NCI-H69 (cell line): ENCODE measurements at places on chromosomes 11 and 22.

- DNase-seq = no peak
Measured at GRCh38 chr11:57161351-57161750, 20.4 kb upstream of the LRRC55 start.

DNA sequence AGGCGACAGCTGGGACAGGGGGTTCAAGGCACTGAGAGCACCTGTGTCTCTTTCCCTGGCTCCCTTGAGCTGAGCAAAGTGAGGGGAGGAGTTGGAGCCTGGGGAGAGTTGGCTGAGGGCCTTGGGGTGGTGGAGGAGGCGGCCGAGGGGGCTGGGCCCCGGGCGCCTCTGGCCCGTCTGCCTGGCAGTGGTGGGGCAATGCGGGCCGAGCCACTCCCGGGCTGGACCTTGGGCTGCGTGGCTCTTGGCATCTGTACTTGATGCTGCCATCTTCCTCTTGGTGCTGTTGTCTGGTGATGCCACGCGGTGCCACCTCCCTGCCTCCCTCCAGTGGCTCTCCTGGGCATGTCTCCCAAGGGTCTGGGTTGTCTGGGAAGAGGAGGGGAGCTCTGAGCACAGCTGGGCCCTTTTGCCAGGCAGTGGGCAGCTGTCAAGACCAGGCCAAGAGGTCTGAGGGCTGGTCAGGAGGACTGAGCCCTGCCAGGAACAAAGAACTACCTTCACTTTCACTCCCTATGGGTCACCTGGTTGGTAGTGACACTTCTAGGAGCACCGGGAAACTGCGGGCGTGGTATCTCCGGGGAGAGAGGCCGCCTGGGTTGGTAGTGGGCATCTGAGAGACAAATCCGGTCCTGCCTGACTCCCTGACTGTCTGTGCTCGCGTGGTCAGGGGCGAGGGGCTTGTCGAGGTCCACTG is 1.3 kb downstream of the GRIK4 start:
- peak; percentile 79 for DNase-seq

- DNase-seq = no peak
Measured at GRCh38 chr11:134530636-134531326, 118.7 kb upstream of the B3GAT1 start.

- peak; percentile 67 for DNase-seq
Measured at GRCh38 chr22:31491218-31491962, 1.7 kb upstream of the EIF4ENIF1 start.

DNA sequence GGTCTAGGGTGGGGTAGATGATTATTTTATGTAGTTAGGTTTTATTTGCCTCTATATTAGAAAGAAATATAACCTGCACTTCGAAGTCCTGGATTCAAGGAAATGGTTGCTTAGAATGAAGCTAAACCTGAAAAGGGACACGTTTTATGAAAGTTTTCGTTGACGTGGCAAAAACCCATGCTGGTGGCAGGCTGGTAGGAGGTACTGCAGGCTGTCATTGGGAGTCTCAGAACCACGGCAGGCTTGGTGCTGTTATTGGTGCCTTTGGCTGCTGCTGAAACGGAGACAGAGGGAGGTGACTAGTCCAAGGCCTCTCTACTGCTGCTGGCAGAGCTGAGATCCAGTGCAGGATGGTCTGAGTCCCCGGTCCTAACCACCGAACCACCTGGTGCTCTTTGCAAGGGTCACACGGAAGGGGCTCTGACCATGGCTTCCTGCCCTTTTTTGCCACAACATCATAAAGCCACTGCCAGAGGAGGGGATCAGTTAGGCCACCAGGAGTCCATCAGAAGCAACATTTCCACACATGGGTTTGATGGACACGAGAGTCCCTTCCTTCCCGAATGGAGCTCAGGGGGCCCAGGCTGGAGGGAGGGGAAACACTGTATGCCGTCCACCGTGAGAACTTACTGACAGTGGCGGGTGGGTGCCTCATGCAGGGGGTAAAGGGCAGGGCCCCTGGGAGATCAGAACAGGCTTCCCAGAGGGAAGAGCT is 13.4 kb downstream of the CSF2RB start:
- DNase-seq = no peak

DNA sequence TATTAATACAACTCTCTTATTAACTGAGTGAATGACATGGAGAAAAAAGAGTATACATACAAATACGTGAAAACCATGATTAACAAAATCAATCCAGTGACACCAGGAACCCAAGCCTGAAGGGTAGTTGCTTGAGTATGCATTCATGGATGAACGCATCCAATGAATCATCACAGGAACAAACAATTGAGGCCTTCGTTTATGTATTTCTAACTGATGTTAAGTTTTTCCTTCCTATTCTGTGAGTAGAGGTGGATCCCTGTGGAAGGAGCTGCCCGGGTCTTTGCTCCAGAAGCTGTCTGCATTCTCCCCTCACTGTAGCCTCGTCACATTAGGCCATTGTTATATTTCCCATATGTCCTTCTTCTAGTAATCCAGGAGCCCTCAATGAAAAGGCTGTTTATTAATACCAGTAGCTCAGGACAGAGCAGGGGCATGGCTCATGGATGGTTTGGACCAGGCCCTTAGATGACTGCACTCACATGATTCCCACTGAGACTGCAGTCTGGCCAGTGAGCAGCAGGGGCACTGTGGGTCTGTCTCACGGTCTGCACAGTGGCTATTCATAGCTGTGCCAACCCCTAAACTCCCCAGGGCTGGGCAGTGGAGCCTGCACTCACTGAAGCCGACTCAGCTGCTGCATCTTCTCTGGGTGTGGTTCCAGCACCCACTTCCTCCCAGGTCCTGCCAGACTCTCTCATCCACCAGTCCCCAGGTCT is 128.1 kb upstream of the TOP3B start:
- DNase-seq = peak; percentile 31

GRCh38 chr11:129546266-129546665 is 170.6 kb downstream of the BARX2 start:
- no peak for DNase-seq

DNA sequence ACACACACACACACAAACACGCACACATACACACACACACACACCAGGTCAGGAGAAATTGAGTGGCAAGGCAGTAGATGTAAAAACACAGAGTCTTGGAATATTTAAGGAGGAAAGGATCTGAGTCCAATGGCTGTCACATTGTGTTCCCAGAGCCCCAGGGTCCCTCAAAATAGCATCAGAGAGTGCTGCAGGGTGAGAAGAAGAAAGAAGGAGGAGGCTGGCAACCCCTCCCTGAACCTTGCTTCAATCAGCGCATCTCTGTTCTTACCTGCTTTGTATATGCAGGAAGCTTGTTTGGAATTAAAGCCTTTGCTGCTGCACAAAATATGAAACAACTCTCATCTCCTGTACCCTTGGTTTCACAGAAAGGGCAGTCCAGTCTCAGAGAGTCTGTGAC is 406.5 kb downstream of the MIAT start:
- no peak for DNase-seq

DNA sequence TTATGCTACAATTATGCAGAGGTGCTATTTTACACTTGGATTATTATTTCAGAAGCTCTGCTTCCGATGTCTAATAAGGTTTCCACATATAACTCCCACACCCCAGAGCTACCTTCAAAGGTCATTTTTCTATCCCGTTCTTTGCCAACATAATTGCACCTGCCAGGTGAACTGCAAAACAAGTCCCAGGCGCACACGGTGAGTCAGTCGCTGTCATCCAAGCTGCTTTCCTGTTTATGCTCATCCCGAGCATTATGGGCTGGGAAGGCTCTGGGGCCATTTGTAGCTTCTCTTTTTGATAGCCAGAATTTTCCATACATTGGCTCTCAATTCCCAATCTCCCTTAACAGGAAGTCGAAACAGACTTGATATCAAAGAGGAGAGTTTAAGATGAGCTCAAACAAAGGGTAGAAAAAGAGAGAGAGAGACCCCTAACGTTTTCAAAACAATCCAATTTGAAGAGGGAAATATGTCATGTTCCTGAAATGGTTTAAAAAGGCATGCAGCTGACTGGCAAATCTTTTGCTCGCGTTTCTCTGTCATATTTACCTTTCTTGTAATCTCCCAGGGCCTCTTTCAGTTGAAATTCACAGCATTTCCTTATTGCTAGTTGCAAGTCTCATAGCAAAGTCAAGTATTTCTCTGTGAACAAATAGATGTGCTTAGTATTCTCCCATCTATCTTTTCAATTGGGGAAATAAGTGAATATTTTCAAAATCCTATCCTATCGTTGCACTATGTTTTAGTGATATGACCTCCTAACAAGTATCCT is 815.9 kb downstream of the KCNA4 start:
- DNase-seq = peak; percentile 2

DNA sequence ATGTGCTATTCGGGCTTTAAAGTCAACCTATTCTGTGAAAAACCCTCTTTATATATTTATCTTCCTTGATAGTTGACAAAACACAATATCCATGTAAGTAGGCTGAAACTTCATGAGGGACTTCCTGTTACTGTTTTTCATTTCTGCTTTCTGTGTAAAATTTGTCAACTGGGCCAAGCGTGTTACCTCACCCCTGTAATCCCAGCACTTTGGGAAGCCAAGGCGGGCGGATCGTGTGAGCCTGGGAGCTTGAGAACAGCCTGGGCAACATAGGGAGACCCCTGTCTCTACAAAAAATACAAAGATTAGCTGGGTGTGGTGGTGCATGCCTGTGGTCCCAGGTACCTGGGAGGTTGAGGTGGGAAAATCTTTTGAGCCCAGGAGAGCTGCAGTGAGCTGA is 66.5 kb upstream of the SLC25A18 start:
- DNase-seq = no peak

- peak; percentile 72 for DNase-seq
Measured at GRCh38 chr11:85941380-85941973, 86.3 kb downstream of the CCDC83 start.

GRCh38 chr11:88174709-88175568 is at the start of gene RAB38:
Gene RAB38 (minus strand): TSS chr11:88175443. CDS start chr11:88175384, 59 bp downstream.
- DNase-seq = peak; percentile 93

DNA sequence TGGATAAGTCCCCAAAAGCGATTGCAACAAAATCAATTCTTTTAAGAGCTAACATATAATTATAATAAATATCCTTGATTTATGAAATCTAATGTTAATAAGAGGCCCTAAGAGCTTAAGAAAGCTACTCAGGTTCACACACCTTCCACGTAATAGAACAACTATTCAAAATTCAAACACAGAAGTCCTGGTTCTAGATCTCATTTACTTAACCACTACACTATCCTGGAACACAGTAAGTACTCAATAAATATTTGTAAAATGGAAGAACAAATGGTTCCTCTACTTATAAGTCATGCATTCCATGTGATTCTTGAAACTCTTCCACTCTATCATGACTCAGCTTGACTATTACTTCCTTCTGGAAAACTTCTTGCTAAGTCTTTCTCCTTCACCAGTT is 268.2 kb downstream of the FAM181B start:
- DNase-seq = no peak

DNA sequence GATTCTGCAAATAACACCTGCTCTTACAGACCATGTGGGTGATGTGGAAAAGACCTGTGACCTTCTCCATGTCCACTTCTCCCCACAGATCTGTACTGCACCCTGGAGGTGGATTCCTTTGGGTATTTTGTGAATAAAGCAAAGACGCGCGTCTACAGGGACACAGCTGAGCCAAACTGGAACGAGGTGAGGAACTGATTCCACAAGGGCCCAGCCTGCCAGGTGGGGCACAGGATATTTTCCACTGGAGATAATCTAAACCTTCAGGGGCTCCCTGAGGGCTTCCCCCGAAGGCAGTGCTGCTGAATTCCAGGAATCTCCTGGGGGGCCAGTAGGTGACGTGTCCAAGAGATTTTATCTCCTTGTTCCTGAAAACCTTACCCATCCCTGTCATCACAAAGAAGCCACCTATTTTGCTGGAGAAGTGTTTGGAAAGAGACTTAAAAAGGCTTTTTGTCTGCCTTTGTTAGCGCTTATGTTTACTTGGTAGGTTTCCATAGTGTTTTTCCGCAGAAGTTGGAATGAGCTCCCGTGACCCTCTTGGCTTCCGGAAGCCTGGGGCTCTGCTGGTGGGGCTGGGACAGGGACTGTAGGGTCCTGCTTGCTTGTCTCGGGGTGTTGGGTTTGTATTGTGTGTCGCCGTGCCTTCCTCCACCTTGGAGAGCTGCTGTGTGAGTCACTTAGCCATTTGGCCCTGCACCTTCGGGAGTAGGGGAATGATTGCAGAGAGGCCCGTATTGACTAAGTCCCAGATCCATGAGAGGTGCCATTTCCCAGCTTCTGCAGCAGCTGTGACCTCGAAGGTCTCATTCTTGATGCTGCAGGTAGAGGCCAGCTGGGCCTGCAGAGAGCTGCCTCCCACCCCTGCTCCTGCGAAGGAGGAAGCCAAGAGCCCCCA is 112.4 kb downstream of the BCR start:
- no peak for DNase-seq

- no peak for DNase-seq
Measured at GRCh38 chr22:23418159-23418788, 161.8 kb downstream of the IGLL1 start.

DNA sequence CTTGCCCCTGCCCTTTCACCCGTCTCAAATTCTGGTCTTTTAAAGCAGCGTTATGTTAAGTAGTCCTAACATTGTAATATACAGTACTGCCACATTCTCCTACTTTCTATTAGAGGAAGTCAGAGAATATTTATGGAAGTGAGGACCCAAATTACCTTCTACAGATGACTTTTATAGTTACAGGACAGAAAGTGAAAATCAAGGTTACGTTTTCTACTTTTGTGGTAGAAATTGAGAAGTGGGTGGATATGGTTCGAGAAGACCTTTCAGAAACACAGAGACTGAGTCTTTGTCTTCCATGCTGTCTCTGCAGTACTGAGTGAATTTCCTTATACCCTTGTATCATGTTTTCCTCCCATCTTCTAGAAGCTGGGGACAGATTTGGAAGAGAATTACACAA is 17.1 kb downstream of the SC5D start:
- no peak for DNase-seq

DNA sequence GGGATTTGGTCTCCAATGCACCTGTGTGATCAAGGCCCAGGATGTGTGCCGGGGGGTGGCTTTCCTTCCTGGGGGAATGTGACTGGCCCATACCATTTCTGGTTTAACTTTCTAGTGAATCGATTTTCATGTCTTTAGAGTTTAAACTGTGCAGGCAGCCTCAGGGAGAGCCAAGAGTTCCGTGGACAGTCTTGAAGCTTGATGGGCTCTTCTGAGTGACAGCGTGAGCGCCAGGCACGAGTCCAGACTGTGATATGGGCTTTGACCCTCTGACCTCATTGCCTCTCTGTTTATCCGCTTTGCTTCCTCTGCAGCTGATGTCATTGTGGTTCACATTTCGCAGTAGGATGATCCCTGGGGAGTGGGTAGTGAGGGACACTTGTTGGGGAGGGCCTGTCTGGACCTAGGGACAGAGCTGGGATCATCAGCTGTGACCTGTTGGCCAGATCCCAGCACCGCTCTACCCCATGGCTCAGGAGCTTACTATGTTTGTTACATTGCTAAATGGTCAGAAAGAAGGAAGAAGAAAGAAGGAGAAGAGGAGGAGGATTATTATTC is 80.6 kb upstream of the CLDN5 start:
- no peak for DNase-seq

GRCh38 chr22:22506736-22507135 is 1.8 kb downstream of the ZNF280B start:
- DNase-seq = no peak

DNA sequence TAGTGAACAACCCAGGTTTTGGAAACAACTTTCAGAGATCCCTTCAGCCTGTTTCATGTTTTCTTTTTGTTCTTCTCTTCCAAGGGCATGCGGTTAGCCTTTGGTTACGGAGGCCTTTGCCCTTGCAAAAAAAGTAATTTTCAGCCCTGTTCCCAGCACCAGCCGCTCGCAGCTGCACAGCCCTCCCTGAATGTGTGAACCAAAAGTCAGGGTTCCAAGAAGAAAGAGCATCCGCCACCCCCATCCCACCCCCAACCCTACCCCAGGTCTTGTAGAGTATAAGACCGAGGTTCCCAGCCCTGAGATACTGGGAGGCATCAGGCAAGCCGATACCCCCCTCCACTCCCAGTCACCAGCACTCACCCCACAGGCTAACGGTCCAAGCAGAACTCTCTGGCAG is 56.4 kb downstream of the IGLL1 start:
- no peak for DNase-seq
